ENCODE measurements at places on chromosomes 1 and 21.

GRCh38 chr1:11913291-11913690 is 12.9 kb downstream of the KIAA2013 start:
- no peak for DNase-seq

DNA sequence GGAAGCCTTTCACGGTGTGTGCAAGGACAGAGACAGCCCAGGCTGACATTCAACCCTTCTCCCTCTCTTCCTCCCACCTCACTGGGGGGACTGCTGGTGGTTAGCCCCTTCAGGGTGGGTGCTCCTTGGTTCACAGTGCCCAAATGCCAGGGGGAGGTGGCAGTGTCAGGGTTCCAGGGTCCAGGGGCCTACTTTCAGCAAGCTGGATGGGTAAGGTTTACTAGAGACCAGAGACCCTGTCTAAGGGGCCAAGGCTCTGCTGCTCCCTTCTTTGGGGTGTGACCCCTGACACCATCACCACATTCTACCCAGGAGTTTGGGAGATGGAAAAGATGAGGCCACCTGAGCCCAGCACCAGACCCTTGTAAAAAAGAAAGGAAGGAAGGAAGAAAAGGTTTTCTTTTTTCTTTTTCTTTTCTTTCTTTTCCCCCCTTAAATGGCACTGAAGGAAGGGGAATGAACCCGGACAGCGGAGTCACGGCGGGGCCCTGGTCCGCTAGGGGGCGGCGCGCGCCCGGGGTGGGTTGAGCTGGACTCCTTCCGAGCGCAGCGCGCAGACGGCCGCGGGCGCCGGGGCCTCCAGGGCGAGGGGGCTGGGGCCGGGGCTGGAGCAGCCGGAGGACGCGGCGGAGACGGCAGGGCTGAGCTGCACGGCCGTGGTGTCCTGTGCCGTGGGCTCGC is 18.8 kb downstream of the KNCN start:
- peak; percentile 41 for DNase-seq

DNA sequence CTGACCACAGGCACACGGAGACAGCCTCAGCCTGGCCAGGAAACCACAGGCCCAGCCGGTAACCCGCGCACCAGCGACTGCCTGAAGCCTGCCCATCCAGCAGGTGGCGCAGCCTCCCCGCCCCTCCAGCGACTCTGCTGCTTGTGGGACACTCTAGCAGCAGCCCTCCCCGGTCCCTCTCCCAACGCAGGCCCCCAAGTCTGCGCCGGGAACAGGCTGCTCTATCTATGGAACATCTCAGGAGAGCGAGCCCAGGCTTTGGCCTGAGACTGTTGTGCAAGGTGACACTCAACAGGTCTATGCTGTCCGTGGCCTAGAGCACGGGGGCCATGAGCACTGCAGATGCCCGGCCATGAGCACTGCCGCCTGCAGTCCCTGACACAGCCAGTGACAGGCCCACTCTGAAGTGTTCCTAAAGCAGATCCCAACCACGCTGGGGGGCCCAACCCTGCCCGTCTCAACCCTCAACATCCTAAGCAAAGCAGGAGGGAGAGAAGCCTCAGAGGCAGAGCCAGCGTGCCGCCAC is 28.4 kb downstream of the WDR4 start:
- DNase-seq, result no peak

GRCh38 chr1:204069887-204070286 is 3.0 kb upstream of the SOX13 start:
- no peak for DNase-seq

GRCh38 chr1:151128800-151129199 is 17.6 kb downstream of the SEMA6C start:
- DNase-seq, result no peak

- DNase-seq, result no peak
Observed at GRCh38 chr1:23037081-23037740, 17.9 kb downstream of the KDM1A start.
